ENCODE measurements at places on chromosomes 1 and 21.
A peak's percentile ranks its signal among the peaks of the same experiment; 100 is the strongest.

- DNase-seq: no peak
These were observed 1324.0 kb downstream of the AMY1C start for GRCh38 chr1:105073660-105074059.

- DNase-seq: no peak
These were observed 40.9 kb upstream of the ADAM30 start for GRCh38 chr1:119937198-119937597.

- no peak for DNase-seq
These were observed 11.2 kb downstream of the LRRC42 start for GRCh38 chr1:53957194-53957818.

DNA sequence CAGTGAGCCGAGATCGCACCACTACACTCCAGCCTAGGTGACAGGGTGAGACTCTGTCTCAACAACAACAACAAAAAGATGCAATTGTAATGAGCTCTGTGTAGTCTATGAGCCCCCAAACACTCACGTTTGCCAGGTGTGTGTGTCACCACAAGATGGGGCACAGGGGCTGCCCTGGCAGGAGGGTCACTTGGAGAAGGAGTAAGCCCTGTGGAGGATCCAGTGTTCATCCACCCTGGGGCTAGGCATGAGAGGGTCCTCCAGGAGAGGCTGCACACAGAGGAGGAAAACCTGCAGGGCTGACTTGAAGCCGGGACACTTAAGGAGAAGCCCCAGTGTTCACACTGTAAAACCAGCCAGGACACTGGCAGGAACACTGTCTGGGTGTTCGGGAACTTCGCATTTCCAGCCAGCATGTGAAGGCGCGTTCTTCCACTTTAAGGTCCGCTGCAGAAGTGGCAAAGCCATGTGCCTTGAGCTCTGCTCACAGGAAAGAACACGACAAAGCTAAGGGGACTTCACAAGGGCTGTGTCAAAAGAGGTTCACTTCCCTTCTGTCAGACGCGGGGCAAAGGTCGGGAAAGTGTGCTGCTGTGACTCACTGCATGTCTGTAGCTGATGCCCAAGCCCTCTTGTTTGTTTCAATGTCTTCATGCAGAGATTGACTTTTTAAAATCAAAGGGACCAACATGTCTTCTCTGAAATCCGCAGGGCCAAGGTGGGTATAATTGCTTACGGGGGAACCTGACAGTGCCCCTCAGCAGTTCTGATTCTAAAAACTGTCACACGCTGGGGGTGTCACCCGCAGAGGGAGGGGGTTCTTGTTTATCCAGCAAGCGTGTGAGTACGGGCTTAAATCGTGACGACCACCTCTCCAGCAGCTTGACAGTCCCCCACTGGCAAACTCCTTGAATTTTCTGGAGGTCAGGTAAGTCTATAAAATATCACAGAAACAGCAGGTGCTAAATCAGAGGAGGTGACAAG, 102.8 kb downstream of the RIPK4 start:
- DNase-seq: no peak

- DNase-seq: no peak
These were observed 17.0 kb downstream of the ATP5PO start for GRCh38 chr21:33898586-33898985.

- no peak for DNase-seq
These were observed 95.5 kb upstream of the TMPRSS2 start for GRCh38 chr21:41603476-41603875.

GRCh38 chr1:52792036-52792435, 50.5 kb upstream of the ZYG11A start:
- DNase-seq: no peak

GRCh38 chr1:93021539-93022134, 57.4 kb upstream of the MTF2 start:
- DNase-seq: peak; percentile 13

GRCh38 chr1:223209293-223209898, 66.3 kb upstream of the TLR5 start:
- DNase-seq: no peak
